ENCODE measurements at places on chromosomes 7 and 10. TPM values are rescaled to one million over a fixed set of nuclear protein-coding genes. Genes with fewer than 3 reads are reported as not detected.
A peak's percentile ranks its signal among the peaks of the same experiment; 100 is the strongest.

Gene ZNF438
- 4.7 TPM for total RNA-seq

GRCh38 chr7:94352887-94353286 is 41.8 kb upstream of the COL1A2 start:
- no peak for DNase-seq

GRCh38 chr7:117124591-117125220 is 171.4 kb downstream of the ST7 start:
- DNase-seq: peak; percentile 93

GRCh38 chr10:1151076-1152033 is 95.2 kb downstream of the WDR37 start:
- DNase-seq: no peak

DNA sequence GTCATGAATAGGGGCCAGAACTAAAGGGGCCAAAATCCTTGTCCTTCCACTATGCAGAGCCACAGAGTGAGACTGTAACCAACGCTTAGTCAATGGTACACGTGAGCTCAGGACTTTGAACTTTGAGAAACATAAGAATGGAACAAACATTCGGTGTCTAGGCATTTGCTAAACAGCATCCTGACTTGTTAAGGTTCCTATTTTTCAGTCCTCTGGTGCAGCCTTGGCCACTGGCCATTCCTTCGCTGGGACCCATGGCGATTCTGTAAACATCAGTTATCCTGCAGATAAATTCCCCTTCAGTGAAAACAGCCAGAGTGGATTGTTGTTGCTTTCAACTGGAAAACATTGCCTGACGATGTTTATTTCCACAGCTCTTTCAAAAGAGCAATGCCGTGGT is 266.8 kb downstream of the SORCS1 start:
- DNase-seq: peak; percentile 4

Gene FAM25C
- total RNA-seq: not detected

DNA sequence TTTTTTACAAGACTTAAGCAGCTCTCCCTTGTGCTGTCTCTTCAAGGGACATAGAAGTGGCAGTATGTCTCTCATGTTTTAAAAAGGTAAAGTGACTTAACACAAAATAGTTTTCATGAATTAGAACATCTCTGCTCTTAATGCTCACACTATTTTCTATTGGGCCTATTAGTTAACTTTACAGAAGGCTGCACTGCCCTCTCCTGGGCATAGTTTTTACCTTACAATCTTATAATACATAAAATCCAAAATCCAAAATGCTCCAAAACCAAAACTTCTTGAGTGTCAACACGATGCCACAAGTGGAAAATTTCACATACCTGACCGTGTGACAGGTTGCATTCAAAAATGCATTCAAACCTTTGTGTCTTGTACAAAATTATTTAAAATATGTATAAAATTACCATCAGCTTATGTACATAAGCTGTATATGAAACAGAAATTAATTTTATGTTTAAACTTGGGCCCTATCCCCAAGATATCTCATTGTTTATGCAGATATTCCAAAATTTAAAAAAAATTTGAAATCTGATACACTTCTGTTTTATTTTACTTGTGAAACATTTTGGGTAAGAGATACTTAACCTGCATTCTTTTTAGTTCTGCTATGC is 25.8 kb downstream of the TES start:
- peak; percentile 73 for DNase-seq

Gene FAM131B
- total RNA-seq: 1.3 TPM

DNA sequence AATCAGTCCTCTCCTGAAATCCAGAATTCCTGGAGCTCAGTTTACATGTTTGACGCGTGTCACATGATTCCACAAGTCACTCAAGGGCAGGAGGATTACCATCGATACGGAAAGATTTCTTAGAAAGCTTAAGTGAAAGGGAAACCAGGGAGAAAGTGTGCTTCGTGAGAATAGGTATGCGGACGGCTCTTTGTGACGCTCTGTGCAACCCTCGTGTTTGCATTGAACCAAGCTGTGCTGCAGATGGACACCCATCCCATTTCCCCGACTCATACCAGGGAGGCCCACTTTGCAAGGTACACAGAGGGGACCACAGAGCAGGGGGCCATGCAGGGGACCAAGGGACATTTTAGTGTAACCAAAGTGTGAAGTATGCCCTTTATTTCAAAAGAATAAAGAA is 43.2 kb downstream of the IKZF1 start:
- no peak for DNase-seq

DNA sequence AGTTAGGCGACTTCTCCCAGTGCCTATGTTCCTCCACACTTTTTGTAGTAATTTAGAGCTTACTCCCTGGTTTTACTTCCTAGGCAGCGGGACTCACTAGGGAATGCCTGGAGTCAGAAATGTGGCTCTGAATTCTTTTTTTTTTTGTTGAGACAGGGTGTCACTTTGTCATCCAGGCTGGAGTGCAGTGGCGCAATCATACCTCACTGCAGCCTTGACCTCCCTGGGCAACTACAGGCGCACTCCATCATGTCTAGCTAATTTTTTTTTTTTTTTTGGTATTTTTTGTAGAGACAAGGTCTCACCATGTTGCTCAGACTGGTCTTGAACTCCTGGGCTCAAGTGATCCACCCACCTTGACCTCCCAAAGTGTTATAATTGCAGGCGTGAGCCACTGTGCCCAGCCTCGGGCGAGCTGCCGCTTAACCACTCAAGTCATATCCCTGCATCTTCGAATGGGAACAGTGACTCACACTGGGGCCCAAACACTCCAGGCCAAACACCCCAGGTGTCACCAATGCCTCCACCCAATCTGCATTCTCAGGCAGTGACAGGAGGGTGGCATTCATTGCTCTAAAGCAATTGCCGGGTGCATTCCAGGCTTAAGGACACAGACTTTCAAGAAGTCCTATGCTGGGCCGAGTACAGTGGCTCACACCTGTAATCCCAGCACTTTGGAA is 19.6 kb downstream of the RGS10 start:
- no peak for DNase-seq

Gene PAX4
- not detected for total RNA-seq

DNA sequence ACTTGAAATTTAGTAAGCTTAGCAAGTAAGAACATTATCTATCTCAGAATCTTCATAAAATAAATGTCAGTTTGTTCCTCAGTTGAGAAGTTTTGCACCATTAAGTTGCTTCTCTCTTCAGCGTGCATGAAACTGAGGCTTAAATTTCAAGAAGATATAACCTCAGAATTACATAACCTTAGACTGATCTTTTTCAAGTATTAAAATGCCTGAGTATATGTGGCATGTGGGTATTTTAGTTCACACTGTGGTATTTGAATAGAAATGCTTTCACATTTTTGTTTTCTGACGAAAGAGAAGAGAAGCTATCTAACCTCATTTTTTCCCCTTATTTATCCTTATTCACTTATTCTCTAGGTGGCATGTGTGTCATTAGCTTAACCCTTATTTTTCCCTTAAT is 104.1 kb downstream of the PHF14 start:
- DNase-seq: no peak

Gene TRIM74
- total RNA-seq: not detected

DNA sequence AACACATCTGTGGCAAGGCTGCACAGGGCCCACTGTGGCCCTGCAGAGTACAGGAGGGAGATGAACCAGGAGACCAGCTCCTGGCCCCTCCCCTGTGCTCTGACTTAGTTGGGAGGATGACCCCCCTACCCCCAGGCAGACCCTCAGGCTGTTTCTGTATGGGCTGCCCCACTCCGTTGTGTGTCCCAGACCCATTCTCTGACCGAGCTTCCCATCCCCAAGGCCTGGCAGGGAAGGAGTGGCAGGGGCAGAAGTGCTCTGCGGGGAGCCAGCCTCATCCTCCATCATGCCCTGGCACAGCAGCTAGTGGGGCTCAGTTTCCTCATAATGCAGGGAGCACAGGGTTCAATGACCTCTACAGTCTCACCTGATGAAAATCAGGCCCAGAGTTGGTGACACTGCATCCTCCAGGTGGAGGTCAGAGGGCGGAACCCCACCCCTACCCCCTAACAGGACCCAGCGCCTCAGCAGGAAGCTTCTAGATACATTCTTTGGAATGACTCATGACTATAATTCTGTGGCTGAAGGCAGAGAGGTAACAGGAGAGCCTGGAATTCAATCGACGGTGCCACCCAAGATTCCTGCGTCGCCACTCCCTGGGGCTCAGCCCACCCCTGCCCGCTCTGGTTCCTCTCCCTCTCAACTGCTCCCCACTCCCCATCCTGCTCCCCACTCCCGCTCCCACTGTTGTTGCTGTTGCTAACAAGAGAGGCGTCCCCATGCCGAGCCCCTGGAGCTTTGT is 18.2 kb downstream of the PODXL start:
- no peak for DNase-seq

Gene NPSR1
- not detected for total RNA-seq

Gene NEURL1
- total RNA-seq: under 0.01 TPM

DNA sequence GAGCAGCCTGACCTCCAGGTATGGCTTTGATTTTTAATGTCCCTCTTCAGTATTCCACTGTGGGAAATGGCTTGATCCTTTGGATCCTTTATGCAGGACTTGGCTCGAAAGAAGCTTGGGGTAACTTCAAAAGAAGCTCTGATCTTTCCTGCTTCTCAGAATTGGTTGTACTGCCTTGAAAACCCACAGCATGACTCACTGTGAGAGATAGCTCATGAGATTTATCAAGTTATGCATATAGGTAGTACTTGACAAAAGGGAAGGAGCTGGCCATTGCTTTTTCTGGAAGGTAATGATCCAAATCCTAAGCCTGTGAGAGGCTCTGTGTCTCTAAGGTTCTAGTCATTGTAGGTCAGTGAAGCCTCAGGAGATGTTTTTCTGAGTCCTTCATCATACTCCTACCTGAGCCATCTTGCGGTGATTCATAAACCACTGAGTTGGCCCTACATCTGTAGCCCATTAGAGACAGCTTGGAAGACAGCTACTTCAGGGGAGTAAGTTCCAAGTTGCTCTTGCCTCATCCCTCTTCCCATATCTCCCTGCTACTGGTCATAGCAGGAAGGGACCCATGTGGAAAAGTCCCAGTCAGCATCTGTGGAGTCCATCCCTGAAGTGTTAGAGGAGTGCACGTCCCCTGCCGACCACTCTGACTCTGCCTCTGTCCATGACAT is 36.7 kb upstream of the NFKB2 start:
- no peak for DNase-seq

DNA sequence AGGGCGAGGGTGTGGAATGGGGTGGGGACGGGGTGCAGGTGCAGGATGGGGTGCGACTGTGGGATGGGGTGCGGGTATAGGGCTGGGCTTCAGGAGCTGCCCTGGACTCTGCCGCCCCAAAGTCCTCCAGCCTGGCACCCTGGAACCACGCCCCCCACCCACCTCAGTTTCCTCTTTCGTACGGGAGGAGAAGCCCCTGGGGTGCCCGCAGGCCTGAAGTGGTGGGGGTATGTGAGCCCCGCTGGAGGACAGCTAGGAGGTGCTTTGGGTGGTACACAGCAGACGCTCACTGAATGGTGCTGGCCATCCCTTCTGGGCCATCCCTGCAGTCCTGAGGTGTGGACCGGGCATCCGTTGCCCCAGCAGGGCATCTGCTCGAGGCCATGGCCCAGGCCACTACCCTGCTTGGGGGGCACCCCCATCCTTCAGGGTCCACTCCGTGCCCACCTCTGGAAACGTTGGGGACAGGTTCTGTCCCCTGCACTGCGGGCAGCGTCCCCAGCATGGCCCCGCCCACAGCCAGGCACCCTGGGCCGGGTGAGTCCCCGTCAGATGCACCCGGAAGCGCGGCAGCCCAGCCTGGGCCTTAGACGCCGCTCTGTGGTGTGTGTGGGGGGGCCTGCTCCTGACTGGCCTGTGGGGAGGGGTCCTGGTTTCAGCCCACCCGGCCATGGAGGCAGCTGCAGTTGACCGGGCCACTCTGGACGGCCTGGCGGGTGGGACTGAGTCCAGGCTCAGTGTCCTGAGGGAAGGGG is 41.6 kb downstream of the UNCX start:
- DNase-seq: no peak

DNA sequence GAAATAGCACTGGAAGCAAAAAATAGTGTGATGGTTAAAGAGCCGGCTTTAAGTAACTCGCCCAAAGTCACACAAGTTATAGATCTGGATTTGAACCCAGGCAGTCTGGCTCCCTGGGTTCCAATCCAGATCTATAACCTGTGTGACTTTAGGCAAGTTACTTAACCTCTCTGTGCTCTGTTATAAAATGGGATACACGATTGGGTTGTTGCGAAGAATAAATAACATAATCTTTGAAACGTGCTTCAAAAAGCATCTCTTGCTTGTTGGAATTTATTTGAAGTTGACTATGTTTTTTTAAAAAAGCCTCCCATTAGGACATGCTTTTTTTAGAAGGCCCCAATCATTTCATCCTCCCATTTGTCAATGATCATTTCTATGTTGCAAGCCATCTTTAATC is 3.5 kb upstream of the LCOR start:
- DNase-seq: no peak

Gene HIBADH
- total RNA-seq: 36.4 TPM

- peak; percentile 88 for DNase-seq
Observed at GRCh38 chr10:32298075-32298812, 48.7 kb downstream of the EPC1 start.

Gene STEAP2
- 4.5 TPM for total RNA-seq

DNA sequence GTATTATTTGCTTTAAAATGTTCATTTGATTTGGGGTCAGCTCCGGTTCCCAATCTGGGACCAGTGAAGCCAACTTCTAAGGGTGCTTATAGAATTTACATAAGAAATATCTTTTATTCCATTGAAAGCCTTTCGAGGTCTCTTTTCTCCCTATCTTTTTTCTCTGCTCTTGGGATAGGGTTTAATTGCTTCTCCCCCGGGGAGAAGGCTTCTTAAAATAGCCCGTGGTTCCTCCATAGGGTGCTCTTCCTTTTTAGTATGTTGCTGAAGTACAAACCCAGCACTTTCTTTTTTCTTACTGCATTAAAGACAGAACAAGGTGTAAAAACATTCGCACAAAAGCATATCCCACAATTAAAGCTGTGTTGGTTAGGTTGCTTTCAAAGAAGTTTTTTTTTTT is 107.5 kb downstream of the POU6F2 start:
- no peak for DNase-seq

DNA sequence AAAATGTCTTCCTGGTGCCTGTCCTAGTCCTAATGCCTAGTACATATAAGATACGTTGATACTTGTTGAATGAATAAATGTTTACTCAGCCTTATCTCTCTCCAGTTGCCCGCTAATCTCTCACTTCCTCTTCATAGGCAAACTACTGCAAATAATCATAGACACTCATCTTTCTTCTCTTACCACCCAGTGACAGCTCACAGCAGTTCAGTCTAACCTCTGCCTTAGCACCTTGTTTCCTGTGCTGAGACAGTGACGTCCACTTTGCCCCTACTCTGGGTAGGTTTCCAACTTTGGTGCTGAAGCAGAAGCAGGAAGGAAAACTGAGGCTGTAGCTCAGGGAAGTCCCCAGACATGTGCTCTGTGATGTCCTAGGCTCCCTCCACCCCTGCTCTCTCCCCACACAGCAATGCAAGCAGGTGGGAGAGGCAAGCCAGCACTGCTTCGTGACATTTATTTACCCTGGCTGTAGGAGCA is 45.5 kb upstream of the RHOBTB1 start:
- DNase-seq: peak; percentile 86
